ENCODE measurements at places on chromosomes 12 and 14.

GRCh38 chr12:106953352-106954250, 2.1 kb upstream of the TMEM263 start:
- no peak for DNase-seq

DNA sequence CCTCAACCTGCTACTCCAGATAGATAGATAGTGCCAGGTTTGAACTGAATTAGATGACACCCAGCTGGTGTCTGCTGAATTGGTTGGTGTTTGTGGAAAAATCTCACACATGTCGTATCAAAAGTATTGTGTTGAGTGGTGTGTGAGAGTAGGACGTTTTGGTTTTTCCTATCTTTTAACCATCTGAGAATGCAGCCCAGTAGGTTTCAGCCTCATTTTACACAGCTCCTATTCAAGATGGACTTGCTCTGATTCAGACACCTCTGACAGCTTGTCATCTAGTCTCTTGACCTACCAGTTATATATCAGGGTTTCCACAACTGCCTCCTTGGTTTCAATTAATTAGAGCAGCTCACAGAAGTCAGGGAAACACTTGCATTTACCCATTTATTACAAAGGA, 254.4 kb downstream of the KTN1 start:
- DNase-seq = no peak

- no peak for DNase-seq
Observed at GRCh38 chr12:97813301-97813700, 350.7 kb downstream of the RMST start.

DNA sequence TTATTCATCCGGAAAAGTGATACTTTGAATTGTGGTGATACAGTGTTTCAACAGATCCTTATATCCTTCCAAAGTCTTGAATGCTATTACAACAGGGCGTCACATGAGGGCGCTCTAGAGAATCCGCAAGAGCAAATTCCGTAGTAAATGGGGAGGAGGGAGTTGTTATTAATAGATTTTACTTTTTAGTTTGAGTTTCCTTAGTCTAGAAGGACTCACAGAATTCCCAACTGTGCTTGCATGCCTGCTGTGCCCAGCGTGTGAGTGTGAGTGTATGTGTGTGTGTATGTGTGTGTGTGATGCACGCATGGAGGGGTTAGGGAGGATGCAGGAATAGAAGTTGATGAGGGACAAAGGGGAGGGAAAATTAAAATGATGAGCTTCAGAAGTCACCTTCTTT, 375.3 kb downstream of the C12orf75 start:
- DNase-seq = no peak

DNA sequence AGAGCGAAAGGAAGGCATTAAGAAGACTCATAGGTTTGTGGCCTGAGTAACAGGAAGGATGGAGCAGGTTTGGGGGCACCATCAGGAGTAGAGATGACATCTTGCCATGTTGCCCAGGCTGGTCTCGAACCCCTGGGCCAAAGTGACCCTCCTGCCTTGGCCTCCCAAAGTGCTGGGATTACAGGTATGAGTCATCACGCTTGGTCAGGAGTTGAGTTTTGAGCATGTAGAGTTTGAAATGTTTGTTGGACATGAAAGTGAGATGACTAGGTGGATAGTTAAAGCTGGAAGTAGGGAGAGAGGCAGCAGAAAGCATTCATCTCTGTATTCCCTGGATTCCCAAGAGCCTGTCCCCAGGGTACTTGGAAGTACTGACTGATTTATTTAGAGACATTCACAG, 112.6 kb downstream of the ERC1 start:
- DNase-seq = no peak

GRCh38 chr12:45431126-45431525, 215.2 kb downstream of the ANO6 start:
- no peak for DNase-seq

DNA sequence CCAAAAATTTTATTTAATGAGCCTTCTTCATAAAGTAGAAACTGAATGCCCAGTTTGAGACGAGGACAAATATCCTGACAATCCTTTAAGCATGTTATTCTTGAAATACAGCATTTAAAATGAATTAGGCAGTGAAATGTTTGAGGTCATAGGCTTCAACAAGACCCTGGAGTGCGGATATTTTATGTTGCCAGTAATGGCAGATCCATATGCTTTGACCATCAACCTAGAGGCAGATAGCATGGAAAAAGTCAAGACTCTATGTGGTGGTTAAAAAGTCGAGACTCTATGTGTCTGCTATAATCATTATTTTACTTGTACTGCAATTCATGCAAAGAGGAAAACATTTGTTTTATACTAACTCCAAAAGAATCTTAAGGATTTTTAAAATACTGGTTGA, 2.0 kb upstream of the MAP4K5 start:
- no peak for DNase-seq

DNA sequence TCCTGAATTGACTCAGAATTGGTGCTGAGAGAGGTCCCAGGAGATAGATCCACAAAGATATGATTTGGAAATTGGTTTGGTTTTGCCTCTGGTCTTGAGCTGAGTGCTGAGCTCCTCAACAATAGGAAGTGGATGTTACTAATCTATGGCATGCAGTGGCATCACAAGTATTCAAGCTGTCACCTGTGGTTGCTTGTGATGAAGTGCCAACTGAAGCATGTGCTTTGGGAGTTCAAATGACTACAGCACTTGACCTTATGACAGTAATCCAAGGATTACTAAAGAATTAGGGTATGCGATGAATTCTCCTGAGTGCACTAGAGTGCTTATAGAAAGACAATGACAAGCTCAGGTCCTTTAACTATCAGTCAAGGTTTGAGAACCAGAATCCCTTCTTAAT, 406.2 kb downstream of the NOVA1 start:
- DNase-seq = no peak
